Smooth muscle cell of the pulmonary artery (primary cell): ENCODE measurements at places on chromosomes 2 and 18. TPM values are rescaled to one million over a fixed set of nuclear protein-coding genes. Genes with fewer than 3 reads are reported as not detected.

Gene CDK5R2
- total RNA-seq: not detected in 2 replicates

Gene GREB1
- 0.17 and 0.52 TPM in 2 replicates for total RNA-seq

Gene NAPG
- 32.4 and 42.5 TPM in 2 replicates for total RNA-seq

Gene GPR45
- total RNA-seq: not detected in 2 replicates

Gene POTEI
- total RNA-seq: not detected in 2 replicates

Gene GALNT3
- total RNA-seq: 1.8 and 6.3 TPM in 2 replicates

Gene MAP4K4
- 174 and 251 TPM in 2 replicates for total RNA-seq

Gene IL36RN
- not detected in 2 replicates for total RNA-seq

Gene CPS1
- 5.3 and 30.0 TPM in 2 replicates for total RNA-seq

Gene ZFAND2B
- total RNA-seq: 18.1 and 26.0 TPM in 2 replicates

Gene C1QL2
- total RNA-seq: not detected in 2 replicates

Gene ZNF396
- total RNA-seq: 1.9 and 3.5 TPM in 2 replicates

Gene ELOA2
- not detected in 2 replicates for total RNA-seq

Gene SCN1A
- 0.10 and 0.13 TPM in 2 replicates for total RNA-seq

Gene ABCG8
- not detected in 2 replicates for total RNA-seq

Gene ARHGAP15
- total RNA-seq: 0.13 TPM in 1 of 2 replicates, not detected in the other

Gene C2orf81
- 1.2 and 3.5 TPM in 2 replicates for total RNA-seq

Gene PRKAG3
- 0.10 and 0.52 TPM in 2 replicates for total RNA-seq

Gene HOXD11
- total RNA-seq: not detected in 2 replicates

Gene SULT1C2
- total RNA-seq: 0.07 and 0.23 TPM in 2 replicates

Gene TWIST2
- 20.7 and 29.0 TPM in 2 replicates for total RNA-seq

Gene AQP12B
- not detected in 2 replicates for total RNA-seq

Gene SERPINB12
- total RNA-seq: not detected in 2 replicates

Gene BOLL
- total RNA-seq: not detected in 2 replicates

Gene SGPP2
- not detected in 2 replicates for total RNA-seq

Gene UGT1A1
- total RNA-seq: 0.07 TPM in 1 of 2 replicates, not detected in the other

Gene IHH
- total RNA-seq: not detected in 2 replicates

Gene TAF1B
- total RNA-seq: 14.4 and 22.4 TPM in 2 replicates

Gene RPL37A
- total RNA-seq: 1,530 and 1,551 TPM in 2 replicates

Gene ZC3H8
- 5.9 and 7.4 TPM in 2 replicates for total RNA-seq

Gene SELENOI
- 15.8 and 18.7 TPM in 2 replicates for total RNA-seq

Gene CRYBA2
- not detected in 2 replicates for total RNA-seq

Gene SERPINB10
- not detected in 2 replicates for total RNA-seq

Gene POTEC
- total RNA-seq: under 0.01 TPM in 2 replicates

Gene FRZB
- 0.20 and 0.72 TPM in 2 replicates for total RNA-seq

Gene NOP58
- 29.9 and 36.0 TPM in 2 replicates for total RNA-seq

Gene ESCO1
- 12.0 and 13.8 TPM in 2 replicates for total RNA-seq

Gene AQP12A
- not detected in 2 replicates for total RNA-seq

Gene ZAP70
- total RNA-seq: 0.13 TPM in 1 of 2 replicates, not detected in the other

Gene INHA
- 0.26 and 0.43 TPM in 2 replicates for total RNA-seq

Gene TRIM43
- not detected in 2 replicates for total RNA-seq

Gene GDF7
- total RNA-seq: 0.63 and 1.0 TPM in 2 replicates

Gene KIF5C
- total RNA-seq: 0.10 and 0.13 TPM in 2 replicates

Gene CFAP65
- 0.03 TPM in 1 of 2 replicates, not detected in the other for total RNA-seq
